ENCODE measurements at places on chromosomes 5 and 9.

GRCh38 chr9:121279776-121280388 is 11.9 kb downstream of the GSN start:
- no peak for DNase-seq

DNA sequence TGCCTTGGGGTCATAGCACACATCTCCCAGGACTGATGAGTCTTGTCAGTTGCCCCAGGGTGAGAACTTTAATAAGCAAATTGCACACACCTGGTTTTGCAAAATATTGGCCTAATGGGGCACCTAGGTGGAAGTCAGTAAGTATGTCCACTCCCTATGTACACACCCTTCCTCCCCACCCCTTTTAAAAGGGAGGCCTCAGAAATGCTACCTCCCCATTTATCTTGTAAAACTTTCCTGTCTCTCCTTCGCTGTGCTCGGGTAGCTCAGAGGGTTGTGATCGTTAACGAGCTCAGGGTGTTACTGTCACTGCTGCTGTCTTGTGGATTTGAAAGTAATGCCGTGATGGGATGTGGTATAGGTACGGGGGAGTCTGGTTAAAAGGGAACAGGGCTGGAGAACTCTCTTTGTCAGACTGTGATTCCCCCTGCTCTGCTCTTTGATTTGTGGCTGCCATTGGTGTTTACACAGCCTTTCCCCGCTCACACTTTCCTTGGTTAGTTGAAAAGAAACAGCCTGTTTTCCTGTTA is 26.2 kb downstream of the ZNF462 start:
- DNase-seq: no peak

GRCh38 chr9:132458432-132458831 is 48.4 kb downstream of the CFAP77 start:
- DNase-seq: no peak

DNA sequence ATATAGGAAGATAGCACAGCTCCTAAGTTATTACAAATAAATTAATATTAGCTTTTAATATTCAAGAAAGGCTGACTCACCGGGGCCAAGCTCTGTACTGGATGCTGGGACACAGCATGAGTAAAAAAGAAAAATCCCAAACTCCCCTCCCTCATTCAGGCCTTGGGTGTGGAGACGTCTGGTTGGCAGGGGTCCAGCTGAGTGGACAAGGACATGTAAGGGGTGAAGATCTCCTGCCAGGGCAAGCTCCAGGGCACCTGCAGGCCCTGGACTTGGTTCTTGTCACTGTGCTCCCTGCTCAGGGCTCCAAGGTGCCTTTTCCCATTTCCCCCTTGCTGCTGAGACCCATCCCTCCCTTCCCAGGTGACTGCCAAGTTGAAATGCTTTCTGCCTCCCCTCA is 388.5 kb downstream of the ENC1 start:
- no peak for DNase-seq

DNA sequence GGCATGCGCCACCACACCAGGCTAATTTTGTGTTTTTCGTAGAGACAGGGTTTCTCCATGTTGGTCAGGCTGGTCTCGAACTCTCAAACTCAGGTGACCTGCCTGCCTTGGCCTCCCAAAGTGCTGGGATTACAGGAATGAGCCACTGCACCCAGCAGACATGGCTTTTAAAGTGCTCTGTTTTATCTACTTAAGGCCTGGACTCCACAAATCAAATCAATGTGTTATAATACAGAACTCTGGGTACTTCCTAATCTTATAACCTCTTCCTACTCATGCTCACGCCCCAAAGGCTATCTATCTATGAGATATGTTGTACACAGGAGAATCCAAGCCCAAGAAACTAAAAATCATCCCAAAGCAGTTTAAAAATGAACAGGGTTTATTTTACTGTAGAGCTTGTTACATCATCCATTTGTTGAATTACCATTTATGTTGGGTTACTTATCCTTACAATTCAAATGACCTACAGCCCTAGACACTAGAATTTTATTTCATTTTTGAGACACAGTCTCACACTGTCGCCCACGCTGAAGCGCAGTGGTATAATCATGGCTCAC is 155.1 kb downstream of the EFNA5 start:
- no peak for DNase-seq

DNA sequence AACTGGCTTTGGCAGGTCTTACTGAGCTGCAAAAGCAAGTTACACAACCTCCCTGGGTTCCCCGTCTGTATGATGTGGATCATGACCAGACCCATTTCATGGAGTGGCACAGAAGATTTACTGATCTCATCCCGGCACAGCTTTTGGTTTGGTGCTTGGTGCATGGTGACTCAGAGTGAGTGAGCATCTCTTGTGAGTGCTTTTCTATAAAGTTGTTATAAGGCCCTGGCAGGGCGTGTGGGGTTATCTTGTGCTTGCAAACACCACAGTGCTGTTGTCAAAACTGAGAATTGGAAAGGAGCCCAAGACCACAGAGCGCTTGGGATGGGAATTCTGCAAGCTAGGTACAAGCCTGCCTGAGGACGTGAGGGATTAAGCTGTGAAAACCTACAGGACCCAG is 425.2 kb downstream of the GADD45G start:
- DNase-seq: no peak

- DNase-seq: no peak
These were observed 101.8 kb downstream of the CDK5RAP2 start for GRCh38 chr9:120478208-120478607.

GRCh38 chr5:160297004-160297403 is 15.4 kb downstream of the CCNJL start:
- no peak for DNase-seq

GRCh38 chr5:62197697-62198096 is 108.3 kb upstream of the KIF2A start:
- DNase-seq: no peak

DNA sequence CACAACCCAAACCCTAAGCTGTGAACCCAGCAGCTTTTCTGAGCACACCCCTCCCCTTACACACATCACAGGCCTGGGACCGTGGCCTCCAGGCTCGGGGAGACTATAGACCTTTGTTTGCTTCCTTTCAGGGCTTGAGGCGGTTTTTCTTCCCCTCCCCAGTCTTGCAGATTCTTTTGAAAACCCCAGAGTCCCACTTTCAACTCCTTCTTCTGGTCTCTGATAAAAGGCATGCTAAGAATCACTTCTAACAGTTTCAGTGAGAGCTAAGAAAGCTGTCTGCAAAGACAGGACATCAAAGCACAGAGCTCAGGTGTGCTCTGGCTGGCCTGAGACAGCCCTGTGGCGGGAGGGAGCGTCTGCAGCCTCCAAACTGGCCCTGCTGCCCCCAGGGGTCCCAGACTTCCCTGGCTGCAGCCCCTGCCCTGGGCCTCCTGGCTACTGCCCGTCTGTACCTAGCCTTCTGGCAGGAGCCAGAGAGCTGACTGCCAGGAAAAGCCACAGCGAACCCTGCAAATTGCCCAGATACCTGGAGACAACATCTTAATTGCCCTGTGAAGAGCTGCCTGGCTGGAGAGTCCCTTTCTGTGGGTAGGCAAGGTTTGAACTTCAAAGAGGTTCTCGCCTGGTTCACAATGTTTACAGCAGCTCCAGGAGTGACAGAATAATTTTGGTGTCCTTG is 138.9 kb downstream of the GADD45G start:
- DNase-seq: peak; percentile 23

GRCh38 chr5:73901043-73901442 is 275.0 kb downstream of the ARHGEF28 start:
- DNase-seq: no peak

Measured in stimulated activated naive CD4-positive, alpha-beta T cell treated with Interleukin-2 at 50 U/mL for 16 hours (primary cell).